ENCODE measurements at places on chromosomes 6 and 20.

DNA sequence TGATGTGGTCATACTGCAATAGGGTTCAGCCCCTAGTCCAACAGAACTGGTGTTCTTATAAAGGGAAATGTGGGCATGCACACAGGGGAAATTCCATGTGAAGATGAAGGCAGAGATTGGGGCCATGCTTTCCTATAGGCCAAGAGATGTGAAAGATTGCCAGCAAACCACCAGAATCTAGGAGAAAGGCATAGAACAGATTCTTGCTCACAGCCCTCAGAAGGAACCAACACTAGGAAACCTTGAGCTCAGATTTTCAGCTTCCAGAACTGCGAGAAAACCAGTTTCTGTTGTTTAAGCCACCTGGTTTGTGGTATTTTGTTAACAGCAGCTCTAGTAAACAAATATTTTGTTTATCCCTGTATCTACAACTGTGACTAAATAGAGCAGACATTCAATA lies 197.6 kb upstream of the CITED2 start:
- no peak for DNase-seq

DNA sequence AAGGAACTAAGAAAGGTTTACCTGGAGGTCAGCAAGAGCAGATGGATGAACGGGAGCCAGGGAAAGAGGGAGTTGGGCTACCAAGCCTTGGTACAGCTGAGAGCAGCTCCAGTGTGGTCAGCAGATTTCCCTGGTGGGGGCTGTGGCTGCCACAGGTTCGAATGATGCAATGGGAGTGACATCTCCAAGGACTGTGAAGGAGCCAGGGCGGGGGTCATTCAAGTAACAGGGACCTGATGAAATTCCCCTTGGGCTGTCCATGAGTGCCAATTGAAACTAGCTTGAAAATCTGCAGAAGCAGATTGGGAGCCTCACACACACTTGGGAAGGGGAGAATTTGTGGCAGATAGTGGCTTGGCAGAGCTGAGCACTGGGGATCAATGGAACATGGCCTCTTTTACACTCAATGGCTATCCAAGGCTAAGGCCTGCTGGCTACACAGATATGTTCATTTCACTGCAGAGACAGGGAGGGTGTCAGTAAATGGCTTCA lies 247.0 kb upstream of the ECI2 start:
- DNase-seq, result no peak

GRCh38 chr6:128600397-128600951 lies 80.1 kb upstream of the PTPRK start:
- peak; percentile 86 for DNase-seq

GRCh38 chr20:24403406-24403805 lies 66.0 kb upstream of the SYNDIG1 start:
- no peak for DNase-seq

- DNase-seq, result no peak
These were observed 738.6 kb upstream of the ADGRB3 start for GRCh38 chr6:67896476-67896875.

DNA sequence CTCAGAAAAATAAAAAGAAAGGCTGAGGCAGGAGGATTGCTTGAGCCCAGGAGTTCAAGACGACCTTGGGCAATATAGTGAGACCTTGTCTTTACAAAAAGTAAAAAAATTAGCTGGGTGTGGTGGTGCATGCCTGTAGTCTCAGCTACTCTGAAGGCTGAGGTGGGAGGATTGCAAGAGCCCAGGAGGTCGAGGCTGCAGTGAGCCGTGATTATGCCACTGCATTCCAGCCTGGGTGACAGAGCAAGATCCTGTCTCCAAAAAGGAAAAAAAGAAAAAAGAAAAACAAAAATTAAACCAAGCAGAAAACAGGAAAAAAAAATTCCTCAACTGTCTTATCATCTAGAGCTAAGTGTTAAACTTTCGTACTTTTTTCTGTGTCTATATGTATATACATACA lies 12.4 kb upstream of the SRSF3 start:
- no peak for DNase-seq

DNA sequence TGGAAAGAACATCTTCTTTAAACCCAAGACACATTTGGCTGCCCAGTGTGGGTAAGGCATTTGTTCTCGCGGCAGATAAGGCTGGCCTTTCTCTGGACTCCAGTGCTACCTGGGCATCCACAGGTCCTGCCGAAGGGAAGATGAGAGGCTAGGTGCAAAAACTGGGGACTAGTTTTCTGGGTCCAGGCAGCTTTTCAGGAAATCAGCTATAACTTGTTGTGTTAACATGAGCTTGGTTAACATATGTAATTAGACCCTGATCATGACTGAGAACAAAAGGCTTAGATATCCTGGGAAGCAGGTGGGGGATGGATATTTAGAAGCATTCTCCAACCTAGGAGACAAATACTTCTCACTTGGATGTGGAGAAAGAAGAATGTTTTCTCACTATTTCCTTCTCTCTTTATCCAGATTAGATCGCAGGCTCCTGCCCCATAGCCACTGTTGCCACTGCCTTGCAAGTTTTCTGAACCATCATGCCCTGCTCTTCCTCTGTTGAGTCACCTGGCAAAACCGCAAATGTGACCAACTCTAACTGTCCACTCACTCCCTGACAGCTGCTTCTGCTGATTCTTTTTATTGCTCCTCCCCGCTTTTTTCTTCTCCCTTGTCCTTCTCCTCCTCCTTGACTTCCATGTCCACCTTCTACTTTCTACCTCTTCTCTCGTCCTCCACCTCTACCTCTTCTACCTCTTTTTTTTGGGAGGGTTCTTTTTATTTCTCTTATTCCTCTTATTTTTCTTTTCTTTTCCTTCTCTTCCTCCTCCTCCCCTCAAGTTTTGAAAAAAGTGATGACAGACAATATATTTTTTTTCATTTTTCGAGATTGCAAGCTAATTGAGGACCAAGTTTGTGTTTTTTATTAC lies 258.1 kb downstream of the UTRN start:
- no peak for DNase-seq

- DNase-seq, result no peak
These were observed 185 bp upstream of the TNFRSF6B start for GRCh38 chr20:63696306-63696627.

DNA sequence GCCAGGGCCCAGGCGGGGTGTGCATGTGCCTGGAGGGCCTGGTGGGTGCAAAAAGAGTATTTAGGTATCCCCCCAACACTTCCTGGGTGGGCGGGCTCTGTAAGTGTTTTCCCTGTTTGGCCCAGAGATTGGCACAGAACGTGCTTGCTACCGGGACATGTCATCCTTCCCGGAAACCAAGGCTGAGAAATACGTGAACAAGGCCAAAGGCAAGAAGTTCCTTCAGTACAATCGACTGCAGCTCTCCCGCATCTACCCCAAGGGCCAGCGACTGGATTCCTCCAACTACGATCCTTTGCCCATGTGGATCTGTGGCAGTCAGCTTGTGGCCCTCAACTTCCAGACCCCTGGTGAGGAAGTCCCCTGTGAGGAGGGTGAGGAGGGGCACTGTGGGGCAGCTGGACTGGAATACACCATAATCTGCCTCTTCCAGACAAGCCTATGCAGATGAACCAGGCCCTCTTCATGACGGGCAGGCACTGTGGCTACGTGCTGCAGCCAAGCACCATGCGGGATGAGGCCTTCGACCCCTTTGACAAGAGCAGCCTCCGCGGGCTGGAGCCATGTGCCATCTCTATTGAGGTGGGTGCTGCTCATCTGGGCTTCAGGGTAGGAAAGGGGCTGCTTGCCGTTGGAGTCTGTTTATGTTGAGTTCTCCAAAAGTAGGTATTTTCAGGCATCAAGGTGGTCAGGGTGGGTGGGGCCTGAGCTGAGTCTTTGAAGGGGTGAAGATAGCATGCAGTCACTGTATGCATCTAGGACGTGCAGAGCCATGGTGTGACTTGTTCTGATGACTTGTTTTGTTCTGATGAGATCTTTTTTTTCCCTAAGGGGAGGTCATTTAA lies 35.2 kb downstream of the PLCG1 start:
- DNase-seq, result no peak

DNA sequence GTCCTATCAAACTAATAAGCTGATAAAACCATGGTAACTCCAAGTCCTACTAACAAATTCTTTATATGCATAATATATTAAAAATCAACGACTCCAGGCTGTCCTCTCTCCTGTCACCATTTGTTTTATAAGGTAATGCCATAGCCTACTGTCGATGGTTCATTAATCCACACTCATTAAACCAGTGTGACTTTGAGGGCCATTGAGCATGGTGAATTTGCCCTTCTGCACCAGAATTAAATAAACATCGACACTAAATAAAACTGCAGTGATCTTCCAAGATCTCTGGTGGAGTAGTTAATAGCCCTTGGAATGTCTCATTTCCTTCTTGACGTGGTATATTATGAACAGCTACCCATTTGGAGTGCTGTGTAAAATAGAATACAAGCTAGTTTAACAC lies 358.5 kb downstream of the CBLN4 start:
- no peak for DNase-seq

DNA sequence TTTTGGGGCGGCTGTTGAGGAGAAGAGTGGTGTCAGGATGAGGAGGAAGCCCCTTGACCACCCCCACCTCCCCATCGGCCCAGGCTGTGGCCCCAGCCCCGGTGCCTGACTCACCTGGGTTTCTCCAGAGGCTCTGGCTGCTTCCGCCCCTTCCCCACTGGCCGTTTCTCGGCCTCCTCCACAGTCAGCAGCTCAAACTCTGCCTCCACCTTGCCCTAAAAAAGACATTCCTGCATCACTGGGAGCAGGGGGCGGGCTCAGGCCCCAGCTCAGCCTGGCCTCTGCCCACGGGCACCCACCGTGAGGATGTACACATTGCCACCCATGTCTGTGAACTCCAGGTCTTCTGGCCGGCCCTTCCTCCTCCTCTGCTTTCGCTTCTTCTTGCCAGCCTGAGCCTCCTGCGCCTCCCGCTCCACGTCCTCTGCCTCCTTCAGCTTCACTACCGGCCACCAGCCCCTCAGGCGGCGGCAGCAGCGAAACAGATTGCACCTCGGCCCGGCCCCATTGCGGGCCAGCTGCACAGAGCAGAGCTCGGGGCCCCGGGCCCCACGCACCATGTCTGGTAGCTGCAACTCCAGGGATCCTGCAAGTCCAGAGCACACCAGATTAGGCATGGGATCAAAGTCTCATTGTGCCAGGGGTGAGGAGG lies 17.3 kb downstream of the ERGIC3 start:
- DNase-seq, result no peak

- DNase-seq, result peak; percentile 5
These were observed 65.9 kb downstream of the DLL1 start for GRCh38 chr6:170224694-170225660.

- no peak for DNase-seq
These were observed 124.0 kb upstream of the MAFB start for GRCh38 chr20:40813029-40813431.

DNA sequence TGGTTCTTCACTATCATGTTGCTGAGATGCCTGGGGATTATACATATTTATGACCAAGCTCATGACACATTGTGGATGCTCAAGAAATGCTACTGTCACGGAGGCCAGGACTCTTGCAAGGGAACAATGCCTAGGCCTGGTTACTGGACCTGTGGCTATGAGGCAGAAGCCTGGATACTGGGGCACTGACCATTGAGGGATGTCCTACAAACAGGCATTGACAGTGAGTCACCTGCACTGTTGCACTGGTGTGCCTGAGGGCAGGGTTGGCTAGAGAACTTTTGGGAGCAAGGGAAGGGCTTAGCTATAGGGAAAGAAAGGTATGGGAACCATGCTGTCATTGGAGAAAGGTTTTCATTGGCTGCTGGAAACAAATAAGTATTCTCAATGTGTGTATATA lies 313.1 kb upstream of the SUPT3H start:
- DNase-seq, result no peak

- DNase-seq, result no peak
These were observed 289.6 kb downstream of the RIMS1 start for GRCh38 chr6:72175916-72176315.

DNA sequence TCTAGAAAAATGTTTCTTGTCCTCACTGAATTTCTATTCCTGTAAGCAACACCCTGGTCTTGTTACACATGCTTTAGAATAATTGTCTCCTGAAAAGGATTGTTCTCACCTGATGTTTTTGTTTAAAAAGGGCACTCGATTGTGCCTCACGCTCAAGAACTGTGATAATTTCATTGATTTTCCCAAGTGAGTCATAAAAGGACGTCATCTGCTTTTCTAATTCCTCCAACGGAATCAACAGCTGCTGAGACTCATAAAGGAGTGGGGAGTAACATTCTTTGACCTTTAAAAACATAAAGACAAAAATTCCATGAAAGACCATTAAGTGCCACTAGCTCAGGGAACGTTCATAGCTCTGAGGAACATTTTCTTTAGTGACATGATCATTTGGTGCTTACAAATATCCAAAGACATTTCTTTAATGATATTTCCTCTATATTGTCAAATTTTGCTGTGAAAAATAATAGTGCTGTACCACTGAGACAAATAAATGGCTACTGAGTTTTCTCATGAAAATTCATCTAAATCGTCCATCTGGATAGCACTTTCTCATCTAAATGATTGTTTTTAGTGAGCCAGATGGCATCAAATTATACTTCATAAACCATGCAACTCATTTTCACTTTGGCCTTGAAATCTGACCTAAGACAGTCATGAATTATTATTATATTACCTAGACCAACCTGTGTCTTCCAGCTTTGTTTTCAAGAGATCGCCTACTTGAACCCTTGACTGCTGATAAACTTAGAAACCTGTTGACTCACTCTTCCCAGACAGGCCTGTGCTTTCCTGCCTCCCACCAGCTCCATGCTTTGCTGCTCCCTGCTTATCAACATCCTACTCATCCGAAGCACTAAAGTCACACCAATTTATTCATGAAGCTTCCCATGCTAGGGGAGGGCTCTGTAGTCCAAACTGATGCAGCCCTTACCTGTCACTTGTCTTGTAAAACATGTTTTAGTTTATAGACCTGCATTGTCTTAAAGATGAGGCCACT lies 178.2 kb downstream of the SYNE1 start:
- DNase-seq, result peak; percentile 10

GRCh38 chr6:21188505-21189223 lies 404.9 kb upstream of the SOX4 start:
- no peak for DNase-seq

- no peak for DNase-seq
These were observed 89.6 kb downstream of the AIG1 start for GRCh38 chr6:143150281-143150680.

DNA sequence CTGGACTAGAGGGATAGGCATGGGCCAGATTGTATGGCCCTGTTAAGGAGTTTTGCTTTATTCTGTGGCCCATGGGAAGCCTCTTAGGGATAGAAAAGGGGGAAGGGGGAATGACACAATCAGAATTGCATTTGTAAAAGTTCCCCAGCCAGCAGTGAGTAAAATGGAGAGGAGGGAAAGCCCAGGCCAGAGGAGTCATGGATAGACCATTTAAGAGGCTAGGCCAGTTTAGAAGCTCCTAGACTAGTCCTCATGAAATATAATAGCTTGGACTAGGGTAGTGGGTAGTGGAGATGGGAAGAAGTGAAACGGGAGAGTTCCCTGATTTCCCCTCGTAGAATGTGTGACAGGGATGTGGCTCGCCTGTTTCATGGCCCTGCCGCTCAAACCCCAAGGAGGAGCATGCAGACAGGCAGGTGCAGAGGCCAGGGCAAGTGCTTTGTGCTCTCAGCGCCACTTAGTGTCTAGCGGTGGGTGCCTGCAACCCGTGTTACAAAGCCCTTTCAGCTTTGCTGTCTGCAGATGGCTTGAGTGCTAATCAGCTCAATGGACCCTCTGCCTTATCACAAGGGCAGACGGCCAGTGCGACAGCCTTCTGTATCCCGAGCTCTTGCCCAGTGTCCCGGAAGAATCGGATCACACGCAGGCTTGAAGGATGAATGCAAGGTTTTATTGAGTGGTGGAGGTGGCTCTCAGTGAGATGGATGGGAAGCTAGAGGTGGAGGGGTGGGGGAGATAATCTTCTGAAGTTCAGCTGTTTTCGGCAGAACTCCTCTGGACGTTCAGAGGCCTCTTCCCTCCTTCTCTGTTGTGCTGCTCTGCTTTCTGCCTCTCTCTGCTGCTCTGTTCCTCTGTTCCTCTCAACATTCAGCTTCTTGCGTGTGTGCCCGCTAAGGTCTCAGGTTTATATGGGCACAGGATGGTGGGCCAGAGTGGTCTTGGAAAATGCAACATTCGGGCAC lies 141.1 kb downstream of the CEP57L1 start:
- DNase-seq, result no peak

Data from BJ (cell line).